ENCODE measurements at places on chromosomes 16 and 17.

GRCh38 chr17:49016775-49017463 is 19.7 kb downstream of the IGF2BP1 start:
- DNase-seq, result no peak

GRCh38 chr16:4515611-4516233 is 22.9 kb downstream of the CDIP1 start:
- DNase-seq, result no peak

- no peak for DNase-seq
These were observed 2.5 kb upstream of the HS3ST6 start for GRCh38 chr16:1920727-1921171.

DNA sequence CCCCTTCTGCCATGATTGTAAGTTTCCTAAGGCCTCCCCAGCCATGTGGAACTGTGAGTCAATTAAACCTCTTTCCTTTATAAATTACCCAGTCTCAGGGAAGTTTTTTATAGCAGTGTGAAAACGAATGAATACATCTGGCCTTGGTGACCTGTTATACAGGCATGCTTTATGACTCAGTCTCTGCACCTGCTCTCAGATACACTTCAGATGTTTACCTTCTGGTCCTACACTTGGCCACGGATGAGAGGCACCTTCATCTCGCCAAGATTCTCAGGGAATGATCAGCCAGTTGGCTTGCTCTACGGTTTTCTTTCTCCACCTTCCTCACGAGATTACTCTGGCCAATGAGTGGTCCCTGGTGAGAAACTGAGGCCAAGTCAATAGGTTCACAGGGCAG is 304.7 kb downstream of the CA10 start:
- no peak for DNase-seq

DNA sequence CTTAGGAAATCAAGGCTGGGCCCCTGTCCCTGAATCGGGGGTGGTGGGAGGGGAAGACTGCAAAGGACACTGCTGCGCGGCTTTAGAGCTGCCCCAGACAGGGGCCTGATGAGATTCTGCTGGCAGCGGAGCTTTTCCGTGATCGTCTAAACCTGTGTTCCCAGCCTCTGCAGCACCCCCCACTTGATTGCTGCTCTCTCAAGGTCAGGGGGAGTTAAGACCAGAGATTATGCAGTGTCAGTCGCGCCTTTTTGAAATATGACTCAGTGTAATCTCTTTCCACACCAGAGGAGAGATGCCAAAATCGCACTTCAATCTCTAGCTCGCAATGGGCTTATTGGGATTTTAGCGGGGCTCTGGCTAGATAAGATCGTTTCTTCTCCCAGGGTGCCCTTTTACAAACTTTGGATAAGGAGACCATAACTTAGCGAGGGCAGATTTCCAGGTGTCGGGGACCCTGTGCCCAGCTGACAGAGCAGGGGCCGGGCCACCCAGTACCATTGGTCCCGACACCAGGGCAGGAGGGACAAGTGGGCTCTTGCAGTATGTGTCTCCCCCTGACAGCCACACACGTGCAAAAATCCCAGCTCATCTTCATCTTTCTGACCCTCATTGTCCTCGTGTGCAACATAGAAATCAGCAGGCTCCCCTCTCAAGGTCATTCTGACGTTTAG is 87.0 kb downstream of the IRX3 start:
- DNase-seq, result no peak

GRCh38 chr17:68011199-68011665 is 15.0 kb upstream of the C17orf58 start:
- no peak for DNase-seq

DNA sequence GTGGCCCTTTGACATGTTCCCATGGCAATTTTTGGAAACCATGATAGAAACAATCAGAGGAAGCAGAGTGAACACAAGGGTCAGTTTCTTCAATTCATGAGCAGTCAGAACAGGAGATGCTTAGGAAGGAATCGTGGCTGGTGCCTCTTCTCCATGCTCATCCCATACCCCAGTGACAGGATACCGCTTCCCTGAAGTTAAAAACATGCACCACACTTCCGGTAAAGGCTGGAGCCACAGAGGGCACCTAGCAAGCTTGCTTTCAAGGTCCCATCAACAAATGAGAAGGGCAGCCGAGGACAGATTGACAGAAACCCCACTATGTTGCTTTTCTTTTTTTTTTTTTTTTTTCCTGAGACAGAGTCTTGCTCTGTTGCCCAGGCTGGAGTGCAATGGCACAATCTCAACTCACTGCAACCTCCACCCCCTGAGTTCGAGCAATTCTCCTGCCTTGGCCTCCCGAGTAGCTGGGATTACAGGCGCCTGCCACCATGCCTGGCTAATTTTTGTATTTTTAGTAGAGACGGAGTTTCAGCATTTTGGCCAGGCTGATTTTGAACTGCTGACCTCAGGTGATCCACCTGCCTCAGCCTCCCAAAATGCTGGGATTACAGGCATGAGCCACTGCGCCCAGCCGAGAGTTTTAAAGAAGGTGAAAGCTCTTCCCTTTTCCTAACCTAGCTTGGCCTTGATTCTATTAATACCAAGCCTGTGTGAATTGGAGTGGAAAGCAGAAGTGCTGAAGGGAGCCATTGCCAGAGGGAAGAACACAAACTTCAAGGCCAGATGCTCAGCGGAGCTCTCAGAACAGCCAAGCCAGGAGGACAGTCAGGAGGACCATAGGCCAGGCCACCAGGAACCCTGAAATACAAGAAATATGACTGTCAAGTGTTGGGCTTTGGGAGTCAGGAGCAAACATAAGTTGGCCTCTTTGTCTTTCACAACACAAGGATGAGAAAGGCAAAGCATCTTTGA is 16.6 kb downstream of the GP2 start:
- DNase-seq, result no peak

GRCh38 chr16:89265647-89266046 is 48.1 kb downstream of the ZNF778 start:
- no peak for DNase-seq

- no peak for DNase-seq
These were observed 5.4 kb downstream of the MYO1C start for GRCh38 chr17:1486802-1487695.

- DNase-seq, result no peak
These were observed 6.1 kb downstream of the RFFL start for GRCh38 chr17:35057332-35057915.

GRCh38 chr17:6755731-6756184 is at the start of gene XAF1:
XAF1 (plus strand) TSS chr17:6756046; CDS start chr17:6756079, 33 bp downstream.
- no peak for DNase-seq

GRCh38 chr17:77693301-77693700 is 265.2 kb upstream of the TNRC6C start:
- no peak for DNase-seq

- no peak for DNase-seq
These were observed 1.8 kb downstream of the IL27 start for GRCh38 chr16:28504707-28505404.

- no peak for DNase-seq
These were observed 152.3 kb downstream of the ITFG1 start for GRCh38 chr16:47308601-47309000.

DNA sequence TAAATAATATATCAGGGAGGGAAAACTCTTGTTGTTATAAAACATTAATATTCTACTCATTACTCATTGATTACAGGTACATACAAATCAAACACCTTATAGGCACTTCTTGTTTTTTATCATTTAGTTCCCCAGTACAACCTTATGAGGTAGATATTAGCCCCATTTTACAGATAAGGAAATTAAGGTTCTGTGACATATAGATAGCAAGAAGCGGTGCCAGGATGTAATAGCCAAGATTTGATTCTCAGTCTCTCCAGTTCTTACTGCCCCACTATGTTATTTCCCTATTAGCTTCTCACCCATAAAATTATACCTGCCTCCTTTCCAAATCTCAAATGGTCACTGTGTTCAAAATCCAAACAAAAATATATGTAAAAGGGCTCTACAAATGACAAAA is 36.9 kb downstream of the CMTM3 start:
- DNase-seq, result no peak

DNA sequence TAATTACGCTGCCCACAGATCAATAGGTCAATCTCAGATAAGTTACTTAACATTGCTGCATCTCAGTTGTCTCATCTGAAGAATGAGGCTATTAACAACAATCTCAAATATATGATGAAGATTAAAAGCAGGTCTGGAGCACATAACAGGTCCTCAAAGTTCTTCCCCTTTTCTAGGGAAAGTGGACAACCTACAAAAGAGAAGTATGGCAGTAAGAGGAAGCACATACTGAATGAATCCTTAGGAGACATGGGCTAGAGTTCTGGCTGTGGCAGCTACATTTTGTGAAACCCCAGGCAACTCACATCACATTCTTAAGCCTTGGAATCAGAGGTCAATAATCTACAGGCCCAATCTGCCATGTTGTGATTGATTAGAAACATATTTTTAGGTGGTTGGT is 180.6 kb downstream of the PCTP start:
- DNase-seq, result no peak

DNA sequence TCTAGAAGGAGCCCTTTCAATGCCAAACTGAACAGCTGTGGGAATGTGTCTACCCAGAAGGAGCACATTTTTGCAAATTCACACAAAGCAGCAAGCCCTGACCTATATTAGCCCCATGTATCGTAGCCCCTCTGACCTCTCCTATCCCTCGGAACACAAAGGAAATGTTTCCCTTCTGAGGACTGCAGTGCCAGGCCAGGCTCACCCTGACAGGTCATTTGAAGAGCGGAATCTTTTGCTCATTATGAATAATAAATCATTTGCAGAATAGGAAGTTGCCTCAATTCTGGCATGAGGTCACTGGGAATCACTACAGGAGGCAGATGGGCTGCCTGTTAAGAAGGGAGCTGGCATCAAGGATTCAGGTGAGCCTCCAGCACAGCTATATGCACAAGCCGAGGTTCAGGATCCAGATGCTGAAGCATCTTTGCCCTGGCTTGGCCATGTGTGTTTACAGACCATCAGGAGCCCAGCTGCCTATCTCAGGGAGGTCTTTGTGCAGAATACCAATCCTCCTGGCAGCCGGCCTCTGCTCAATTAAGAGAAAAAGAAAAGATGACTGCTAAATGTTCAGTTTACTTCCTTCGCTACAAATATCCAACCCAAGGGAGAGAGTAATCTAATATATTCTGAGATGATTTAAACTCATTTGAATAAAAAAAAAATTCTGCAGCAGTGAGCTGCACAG is 119.4 kb downstream of the USP31 start:
- no peak for DNase-seq

Measured in non-pigmented ciliary epithelial cell (primary cell).